ENCODE measurements at places on chromosomes 1 and 21. TPM values are rescaled to one million over a fixed set of nuclear protein-coding genes. Genes with fewer than 3 reads are reported as not detected.

Gene NEXN
- 1.7 TPM for total RNA-seq

Gene OR2T35
- total RNA-seq = not detected

Gene ATP1A1
- total RNA-seq = 598 TPM

Gene DIRAS3
- total RNA-seq = 6.5 TPM

Gene HMGCS2
- total RNA-seq = not detected

Gene COL11A1
- total RNA-seq = 18.2 TPM

Gene LRRC38
- 1.5 TPM for total RNA-seq
